ENCODE measurements at places on chromosomes 7 and 10.
A peak's percentile ranks its signal among the peaks of the same experiment; 100 is the strongest.

- no peaks in the 10 kb centered on the region for H3K27me3 ChIP-seq
- no peak overlapping the region for H3K4me3 ChIP-seq
- no peak overlapping the region for H3K27ac ChIP-seq
- H3K4me1 ChIP-seq, result no peaks in the 10 kb centered on the region
- DNase-seq, result no peak
Observed at GRCh38 chr7:85630904-85631600, 444.2 kb upstream of the SEMA3D start.

DNA sequence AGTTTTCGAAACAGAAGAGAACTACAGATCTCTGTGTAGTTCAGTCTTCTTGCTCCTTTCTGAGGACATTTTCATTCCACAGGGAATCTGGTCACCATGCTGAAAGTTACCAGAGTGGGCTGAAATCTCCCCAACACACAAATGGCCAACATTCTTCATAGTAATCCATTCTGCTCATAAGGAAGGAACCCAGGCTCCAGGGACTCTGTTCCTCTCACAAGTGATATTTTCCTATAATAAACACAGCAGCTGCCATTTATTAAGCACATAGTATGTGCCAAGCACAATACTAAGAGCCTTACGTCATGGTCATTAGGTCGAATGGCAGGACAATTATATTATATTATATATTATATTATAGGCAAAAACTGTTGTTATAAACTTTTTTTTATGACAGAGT is 109.8 kb downstream of the RAB11FIP2 start:
- peaks cover 5% of the 10 kb centered on the region for H3K27me3 ChIP-seq
- no peak overlapping the region for H3K4me3 ChIP-seq
- no peak overlapping the region for H3K27ac ChIP-seq
- DNase-seq, result no peak

DNA sequence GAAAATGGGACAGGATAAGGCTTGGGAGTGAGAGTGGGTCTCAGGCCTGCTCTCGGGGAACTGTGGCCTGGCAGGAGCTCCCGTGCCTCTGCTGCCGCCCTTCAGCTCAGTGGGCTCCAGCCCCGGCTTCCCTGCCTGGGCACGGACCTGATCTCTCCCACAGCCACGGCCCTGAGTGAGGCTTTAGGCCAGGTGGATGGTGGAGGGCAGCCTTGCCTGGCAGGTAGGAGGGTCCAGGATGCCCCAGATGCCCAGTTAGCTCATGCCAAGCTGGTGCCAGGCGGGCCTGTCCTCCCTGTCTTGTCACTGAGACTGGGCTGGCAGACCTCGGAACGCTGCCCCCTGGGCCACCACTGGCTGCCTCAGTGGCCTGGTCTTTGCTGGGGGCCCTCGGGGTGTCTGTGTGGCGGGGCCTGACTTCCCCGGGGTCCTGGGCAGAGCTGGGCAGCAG is 116.6 kb downstream of the INPP5A start:
- no peak for DNase-seq
- no peak overlapping the region for H3K27ac ChIP-seq
- H3K36me3 ChIP-seq, result peaks cover 2% of the 10 kb centered on the region
- H3K4me1 ChIP-seq, result peaks cover 2% of the 10 kb centered on the region
- H3K4me3 ChIP-seq, result no peak overlapping the region

- no peak overlapping the region for H3K27ac ChIP-seq
- H3K4me1 ChIP-seq, result no peaks in the 10 kb centered on the region
- no peaks in the 10 kb centered on the region for H3K27me3 ChIP-seq
- DNase-seq, result no peak
- H3K36me3 ChIP-seq, result no peaks in the 10 kb centered on the region
- no peak overlapping the region for H3K4me3 ChIP-seq
Observed at GRCh38 chr10:36578306-36578705, 547.1 kb upstream of the ANKRD30A start.

GRCh38 chr7:158369866-158370265 is 217.8 kb downstream of the PTPRN2 start:
- no peak for DNase-seq
- H3K36me3 ChIP-seq, result no peaks in the 10 kb centered on the region
- H3K27ac ChIP-seq, result no peak overlapping the region
- peaks cover 9% of the 10 kb centered on the region for H3K27me3 ChIP-seq
- H3K4me1 ChIP-seq, result no peaks in the 10 kb centered on the region
- H3K4me3 ChIP-seq, result no peak overlapping the region

- no peak overlapping the region for H3K4me3 ChIP-seq
- no peak overlapping the region for H3K27ac ChIP-seq
- DNase-seq, result no peak
- H3K4me1 ChIP-seq, result peaks cover 30% of the 10 kb centered on the region
- no peaks in the 10 kb centered on the region for H3K36me3 ChIP-seq
- H3K27me3 ChIP-seq, result peaks cover 61% of the 10 kb centered on the region
Observed at GRCh38 chr7:114081606-114082425, 163.0 kb upstream of the PPP1R3A start.

GRCh38 chr10:26960308-26960707 is 99.5 kb upstream of the ABI1 start:
- peaks cover 10% of the 10 kb centered on the region for H3K4me1 ChIP-seq
- no peak overlapping the region for H3K27ac ChIP-seq
- H3K27me3 ChIP-seq, result no peaks in the 10 kb centered on the region
- peaks cover 3% of the 10 kb centered on the region for H3K36me3 ChIP-seq
- no peak for DNase-seq

GRCh38 chr10:130043491-130043890 is 67.1 kb downstream of the C10orf143 start:
- H3K27ac ChIP-seq, result no peak overlapping the region
- no peaks in the 10 kb centered on the region for H3K36me3 ChIP-seq
- no peak overlapping the region for H3K4me3 ChIP-seq
- no peaks in the 10 kb centered on the region for H3K27me3 ChIP-seq
- no peak for DNase-seq

- no peak for DNase-seq
- no peaks in the 10 kb centered on the region for H3K27me3 ChIP-seq
- H3K4me1 ChIP-seq, result no peaks in the 10 kb centered on the region
- no peak overlapping the region for H3K4me3 ChIP-seq
- H3K27ac ChIP-seq, result no peak overlapping the region
Observed at GRCh38 chr7:67451306-67451705, 454.7 kb downstream of the TYW1 start.

GRCh38 chr10:118870467-118871243 is 115.9 kb upstream of the CACUL1 start:
- DNase-seq, result no peak
- H3K27me3 ChIP-seq, result peaks cover 27% of the 10 kb centered on the region
- no peaks in the 10 kb centered on the region for H3K4me1 ChIP-seq
- no peak overlapping the region for H3K27ac ChIP-seq

GRCh38 chr10:70564901-70565351 is 37.6 kb downstream of the PRF1 start:
- no peak overlapping the region for H3K27ac ChIP-seq
- no peaks in the 10 kb centered on the region for H3K27me3 ChIP-seq
- no peaks in the 10 kb centered on the region for H3K36me3 ChIP-seq
- H3K4me3 ChIP-seq, result no peak overlapping the region
- DNase-seq, result peak; percentile 31

- H3K36me3 ChIP-seq, result no peaks in the 10 kb centered on the region
- no peaks in the 10 kb centered on the region for H3K4me1 ChIP-seq
- H3K27ac ChIP-seq, result no peak overlapping the region
Observed at GRCh38 chr10:7457478-7458316, 46.9 kb upstream of the SFMBT2 start.

GRCh38 chr7:105673367-105674084 is 92.2 kb upstream of the EFCAB10 start:
- peaks cover 16% of the 10 kb centered on the region for H3K36me3 ChIP-seq
- peak; percentile 34 for DNase-seq
- no peaks in the 10 kb centered on the region for H3K27me3 ChIP-seq

DNA sequence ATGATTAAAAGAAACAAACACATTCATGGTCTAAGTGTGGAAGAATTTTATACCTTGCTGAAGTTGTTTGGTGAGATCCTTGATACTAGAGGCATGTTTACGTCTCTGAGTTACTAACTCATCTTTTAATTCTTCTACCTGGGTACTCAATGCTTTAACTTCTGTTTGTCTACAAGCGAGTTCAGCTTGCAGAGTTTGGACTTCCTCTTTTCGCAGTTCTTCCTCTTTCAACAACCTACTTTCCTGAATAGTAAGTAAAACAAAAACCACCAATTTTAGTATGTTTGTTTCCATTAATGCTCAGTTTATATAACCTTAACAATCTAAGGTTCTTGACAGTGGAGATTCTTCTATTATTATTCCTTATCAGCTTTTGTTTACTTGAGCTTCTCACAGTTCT is 42.9 kb downstream of the CCDC186 start:
- H3K4me1 ChIP-seq, result no peaks in the 10 kb centered on the region
- DNase-seq, result no peak
- H3K27me3 ChIP-seq, result no peaks in the 10 kb centered on the region

DNA sequence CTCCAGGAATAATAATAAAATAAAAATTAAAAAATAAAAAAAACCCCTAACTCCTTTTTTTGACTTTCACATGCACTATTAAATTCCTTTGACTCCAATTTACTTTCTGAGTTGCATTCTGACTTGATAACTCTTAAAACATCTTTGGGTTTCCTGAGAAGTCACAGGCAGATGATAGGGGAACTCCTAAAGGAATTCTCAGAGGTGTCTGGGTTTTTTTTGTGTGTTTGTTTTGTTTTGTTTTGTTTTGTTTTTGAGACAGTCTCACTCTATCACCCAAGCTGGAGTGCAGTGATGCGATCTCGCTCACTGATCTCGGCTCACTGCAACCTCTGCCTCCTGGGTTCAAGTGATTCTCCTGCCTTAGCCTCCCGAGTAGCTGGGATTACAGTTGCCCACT is 52.7 kb upstream of the APBB1IP start:
- no peak overlapping the region for H3K27ac ChIP-seq
- peaks cover 3% of the 10 kb centered on the region for H3K27me3 ChIP-seq
- peaks cover 5% of the 10 kb centered on the region for H3K4me1 ChIP-seq
- no peak overlapping the region for H3K4me3 ChIP-seq
- no peaks in the 10 kb centered on the region for H3K36me3 ChIP-seq
- DNase-seq, result no peak

- no peaks in the 10 kb centered on the region for H3K4me1 ChIP-seq
- H3K27ac ChIP-seq, result no peak overlapping the region
- no peak for DNase-seq
- H3K4me3 ChIP-seq, result no peak overlapping the region
- H3K27me3 ChIP-seq, result no peaks in the 10 kb centered on the region
Observed at GRCh38 chr7:77587272-77587671, 50.2 kb downstream of the PTPN12 start.

DNA sequence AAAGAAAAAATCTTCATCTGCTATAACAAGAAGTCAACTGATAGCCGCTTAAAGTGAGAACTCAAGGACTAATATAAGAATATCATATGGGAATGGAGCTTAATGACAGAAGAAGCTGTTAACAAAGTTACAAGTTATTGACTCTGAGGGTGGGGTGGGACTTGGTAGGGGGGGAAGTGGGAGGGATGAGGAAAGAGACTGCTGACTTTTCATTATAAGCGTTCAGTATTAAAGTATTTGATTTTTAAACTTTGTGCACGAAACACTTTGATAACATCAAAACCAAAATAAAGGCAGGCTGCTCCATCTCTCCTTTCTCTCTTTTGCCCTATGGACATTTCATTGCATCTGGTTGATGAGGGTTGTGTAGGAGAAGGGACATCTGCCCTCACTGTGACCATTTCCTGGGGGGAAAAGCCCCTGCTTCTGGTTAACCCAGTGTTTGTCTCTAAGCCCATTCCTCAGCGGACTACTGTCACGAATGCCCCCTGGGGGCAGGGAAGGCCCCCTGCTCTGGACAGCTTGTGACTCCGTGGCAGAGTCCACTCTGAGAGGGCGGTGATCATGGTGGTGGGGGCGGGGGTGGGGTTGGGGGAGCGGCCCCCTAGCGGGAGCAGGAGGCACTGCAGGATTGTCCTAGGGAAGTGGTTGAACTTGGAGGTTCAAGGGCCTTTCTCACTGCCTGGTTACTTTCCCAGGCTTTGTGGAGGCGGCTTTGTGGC is 17.4 kb downstream of the SLC13A4 start:
- peak; percentile 30 for DNase-seq
- H3K36me3 ChIP-seq, result no peaks in the 10 kb centered on the region
- H3K4me1 ChIP-seq, result no peaks in the 10 kb centered on the region
- no peaks in the 10 kb centered on the region for H3K27me3 ChIP-seq

DNA sequence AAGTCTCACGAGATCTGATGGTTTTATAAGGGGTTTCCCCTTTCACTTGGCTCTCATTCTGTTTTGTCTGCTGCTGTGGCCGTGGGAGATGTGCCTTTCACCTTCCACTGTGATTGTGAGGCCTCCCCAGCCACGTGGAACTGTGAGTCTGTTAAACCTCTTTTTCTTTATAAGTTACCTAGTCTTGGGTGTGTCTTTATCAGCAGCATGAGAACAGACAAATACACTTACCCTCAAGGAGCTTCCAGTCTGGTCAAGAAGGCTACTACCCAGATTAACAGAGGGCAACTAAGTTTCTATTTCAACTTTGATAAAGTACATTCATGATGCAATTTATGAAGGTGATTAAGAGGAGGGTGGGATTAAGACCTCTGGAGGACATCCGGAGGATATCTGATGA is 13.1 kb downstream of the SMKR1 start:
- DNase-seq, result no peak
- no peak overlapping the region for H3K4me3 ChIP-seq
- H3K27ac ChIP-seq, result no peak overlapping the region
- no peaks in the 10 kb centered on the region for H3K36me3 ChIP-seq
- H3K4me1 ChIP-seq, result no peaks in the 10 kb centered on the region
- peaks cover 6% of the 10 kb centered on the region for H3K27me3 ChIP-seq

DNA sequence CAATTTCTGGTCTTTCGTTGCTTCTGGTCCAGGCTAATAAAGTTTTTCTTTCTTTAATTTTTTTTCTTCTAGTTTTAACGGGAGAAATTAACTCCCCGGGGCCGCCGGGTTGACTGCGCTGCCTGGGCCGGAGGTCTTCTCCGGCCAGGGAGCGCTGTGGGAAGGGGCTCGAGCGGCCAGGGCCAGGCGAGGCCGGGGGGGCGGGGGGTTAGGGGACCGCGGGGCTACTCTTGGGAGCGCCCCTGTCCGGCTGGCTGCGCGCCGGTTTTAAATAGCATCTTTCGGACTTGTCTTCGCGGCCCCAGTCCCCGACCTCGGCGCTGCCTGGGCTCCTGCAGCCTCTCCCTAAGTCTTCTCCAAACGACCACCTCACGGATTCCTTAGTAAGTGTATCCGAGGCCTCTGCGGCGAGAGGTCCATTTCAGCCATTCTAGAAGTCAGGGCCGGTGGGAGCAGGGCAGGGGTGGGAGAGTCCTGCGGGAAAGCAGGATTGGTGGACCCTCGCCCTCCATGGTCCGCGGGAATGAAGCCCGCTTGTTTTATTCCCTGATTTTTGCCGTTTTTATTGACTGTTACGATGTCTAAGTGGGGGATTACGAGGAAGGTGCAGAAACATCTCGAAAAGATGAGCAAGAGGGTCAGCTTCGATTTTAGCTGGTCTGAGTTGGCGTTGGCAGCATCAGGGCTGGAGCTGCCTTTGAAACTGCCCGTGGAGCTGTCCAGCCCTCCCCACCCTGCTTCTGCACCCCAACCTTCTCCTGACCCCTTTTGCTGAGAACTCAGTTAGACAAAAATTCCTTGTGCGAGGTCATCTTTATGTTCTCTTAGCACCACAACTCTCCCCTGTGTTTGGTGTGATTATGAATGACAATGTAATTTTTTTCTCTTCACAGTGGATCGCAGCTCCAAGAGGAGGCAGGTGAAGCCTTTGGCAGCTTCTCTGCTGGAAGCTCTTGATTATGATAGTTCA is 555 bp downstream of the PHF14 start:
- H3K27ac ChIP-seq, result peak overlapping the region; percentile 93
- peaks cover 46% of the 10 kb centered on the region for H3K4me1 ChIP-seq
- peaks cover 32% of the 10 kb centered on the region for H3K36me3 ChIP-seq
- DNase-seq, result peak; percentile 45
- peaks cover 2% of the 10 kb centered on the region for H3K27me3 ChIP-seq

GRCh38 chr10:17153321-17153720 is 23.7 kb upstream of the CUBN start:
- no peak overlapping the region for H3K4me3 ChIP-seq
- H3K27me3 ChIP-seq, result no peaks in the 10 kb centered on the region
- DNase-seq, result no peak
- no peaks in the 10 kb centered on the region for H3K4me1 ChIP-seq
- no peak overlapping the region for H3K27ac ChIP-seq

Data from activated CD4-positive, alpha-beta T cell treated with anti-CD3 and anti-CD28 coated beads for 36 hours (primary cell).